Keratinocyte (primary cell): ENCODE measurements at places on chromosomes 4 and X. TPM values are rescaled to one million over a fixed set of nuclear protein-coding genes. Genes with fewer than 3 reads are reported as not detected.
A peak's percentile ranks its signal among the peaks of the same experiment; 100 is the strongest.

F8 gene
- 1.0 to 1.5 TPM (median 1.3 TPM) in 3 replicates for polyA plus RNA-seq

SMR3B gene
- polyA plus RNA-seq = not detected in 3 replicates

TIGD4 gene
- 0.10 to 0.21 TPM (median 0.12 TPM) in 3 replicates for polyA plus RNA-seq

MEPE gene
- polyA plus RNA-seq = not detected in 3 replicates

MAGEB2 gene
- not detected in 3 replicates for polyA plus RNA-seq

GRCh38 chr4:3851881-3852280 lies 85.7 kb downstream of the ADRA2C start:
- DNase-seq = no peak

DNA sequence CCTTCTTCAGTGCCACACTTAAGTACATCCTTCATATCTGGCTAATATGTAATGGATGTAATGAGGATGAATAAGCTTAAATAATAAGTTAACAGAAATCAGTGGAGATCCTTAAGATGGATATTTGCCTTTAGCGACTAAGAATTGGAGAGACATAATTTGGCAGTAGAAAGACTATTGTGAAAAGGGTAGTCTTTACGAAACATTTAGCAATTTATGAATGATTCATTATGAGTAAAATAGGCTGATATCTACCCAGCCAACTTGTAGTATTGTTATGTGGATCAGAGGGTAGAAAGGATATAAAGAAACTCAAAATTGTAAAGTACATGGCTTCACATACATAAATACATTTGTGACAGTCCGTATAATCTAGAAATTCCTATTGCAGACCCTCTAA lies 2371.8 kb downstream of the PCDH7 start:
- no peak for DNase-seq

DNA sequence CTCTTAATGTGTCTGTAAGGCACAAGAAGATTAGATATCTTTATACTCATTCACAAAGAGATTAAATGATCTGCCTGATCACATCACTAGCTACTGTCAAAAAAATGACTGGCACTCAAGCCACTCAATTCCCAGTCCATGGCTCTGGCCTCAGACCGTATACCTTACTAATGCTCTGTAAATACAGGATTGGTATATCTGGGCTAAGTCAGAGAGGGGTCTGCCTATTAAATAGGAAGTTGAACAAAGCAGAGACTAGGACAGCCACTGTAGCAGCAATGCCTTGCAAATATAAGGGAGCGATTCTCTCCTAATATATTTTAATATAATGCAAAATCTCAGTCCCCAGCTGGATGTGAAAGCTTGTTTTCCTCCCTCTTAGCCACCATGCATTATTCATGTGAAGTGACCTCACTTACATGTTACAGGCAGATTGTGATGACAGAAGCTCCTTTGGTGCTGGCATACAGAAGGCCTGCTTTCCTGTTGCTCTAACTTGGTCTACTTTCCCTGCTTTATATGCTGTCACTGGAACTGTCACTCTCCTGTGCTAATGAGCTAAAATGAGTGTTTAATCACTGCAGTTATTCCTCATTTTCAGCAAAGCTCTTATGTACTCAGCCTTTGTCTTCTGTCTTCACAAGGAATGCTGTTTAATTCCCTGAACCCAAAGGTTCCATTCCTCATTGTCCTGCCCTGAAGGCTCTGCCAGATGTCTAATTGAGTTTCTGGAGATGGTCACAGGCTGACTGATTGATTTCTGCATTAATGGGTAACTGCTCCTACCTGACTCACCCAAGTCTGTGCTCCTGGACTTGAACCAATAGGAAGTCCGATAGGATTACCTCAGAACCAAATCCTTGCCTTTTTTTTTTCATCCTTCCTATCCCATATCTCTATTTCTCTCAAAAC lies 578.2 kb downstream of the KLHL13 start:
- no peak for DNase-seq

- DNase-seq = no peak
These were observed 62.9 kb downstream of the ELOVL6 start for GRCh38 chr4:110135523-110135922.

DNA sequence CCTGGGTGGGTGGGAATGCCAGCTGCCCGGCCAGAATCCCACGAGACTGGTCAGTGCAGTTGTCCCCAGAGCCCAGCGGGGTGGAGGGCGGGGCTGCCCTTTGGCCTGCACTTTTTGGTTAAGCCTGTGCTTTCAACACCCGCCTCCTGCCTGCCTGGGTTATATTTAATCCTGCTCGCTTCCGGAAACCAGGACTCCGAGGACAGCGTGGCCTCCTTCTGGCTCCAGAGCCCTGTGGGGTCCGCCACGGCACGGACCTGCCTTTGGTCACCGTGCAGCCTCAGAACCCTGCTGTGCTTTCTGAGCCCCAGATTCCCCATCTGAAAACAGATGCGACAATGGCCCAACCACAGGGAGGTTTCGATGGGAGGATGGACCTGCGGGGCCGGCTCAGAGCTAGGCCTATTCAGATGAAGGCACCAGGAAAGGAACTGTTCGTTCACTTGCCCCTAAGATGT lies 29.4 kb upstream of the KIAA0232 start:
- no peak for DNase-seq

GRCh38 chr4:94559351-94559806 lies 107.6 kb downstream of the PDLIM5 start:
- no peak for DNase-seq

DNA sequence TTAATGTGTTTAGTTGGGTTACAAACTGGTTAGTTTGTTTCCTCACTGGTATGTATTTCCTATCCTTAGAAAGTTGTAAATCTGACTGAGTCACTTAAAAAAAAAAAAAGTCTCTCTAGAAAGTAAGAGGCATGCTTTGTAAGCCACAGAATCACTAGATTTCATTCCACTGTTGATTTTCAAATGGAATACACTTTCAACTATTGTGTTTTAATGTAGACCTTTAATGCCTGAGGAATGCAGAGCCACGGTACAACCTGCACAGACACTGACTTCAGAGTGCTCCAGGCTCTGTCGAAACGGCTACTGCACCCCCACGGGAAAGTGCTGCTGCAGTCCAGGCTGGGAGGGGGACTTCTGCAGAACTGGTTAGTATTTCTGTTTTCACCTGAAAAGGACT lies 88.6 kb downstream of the HHIP start:
- peak; percentile 36 for DNase-seq

DNA sequence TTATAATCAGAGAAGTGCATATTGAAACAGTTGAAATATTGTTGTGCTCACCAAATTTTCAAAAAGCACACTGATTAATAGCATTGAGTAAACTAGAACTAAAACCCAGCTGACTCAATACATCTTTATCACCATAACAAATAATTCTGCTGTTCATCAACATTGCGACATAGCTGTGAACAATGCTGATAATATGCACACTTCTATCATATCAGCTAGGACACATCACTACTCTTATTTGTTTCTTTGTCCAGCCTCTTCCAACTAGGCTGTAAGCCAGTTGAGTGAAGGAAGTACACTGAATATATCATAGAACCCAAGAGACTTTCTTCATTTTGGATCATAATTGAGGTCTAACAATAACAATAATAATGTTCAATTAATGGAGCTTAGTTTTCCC lies 349.7 kb downstream of the IQCM start:
- DNase-seq = peak; percentile 2

- DNase-seq = no peak
These were observed 2.3 kb upstream of the SLBP start for GRCh38 chr4:1714303-1715001.

DNA sequence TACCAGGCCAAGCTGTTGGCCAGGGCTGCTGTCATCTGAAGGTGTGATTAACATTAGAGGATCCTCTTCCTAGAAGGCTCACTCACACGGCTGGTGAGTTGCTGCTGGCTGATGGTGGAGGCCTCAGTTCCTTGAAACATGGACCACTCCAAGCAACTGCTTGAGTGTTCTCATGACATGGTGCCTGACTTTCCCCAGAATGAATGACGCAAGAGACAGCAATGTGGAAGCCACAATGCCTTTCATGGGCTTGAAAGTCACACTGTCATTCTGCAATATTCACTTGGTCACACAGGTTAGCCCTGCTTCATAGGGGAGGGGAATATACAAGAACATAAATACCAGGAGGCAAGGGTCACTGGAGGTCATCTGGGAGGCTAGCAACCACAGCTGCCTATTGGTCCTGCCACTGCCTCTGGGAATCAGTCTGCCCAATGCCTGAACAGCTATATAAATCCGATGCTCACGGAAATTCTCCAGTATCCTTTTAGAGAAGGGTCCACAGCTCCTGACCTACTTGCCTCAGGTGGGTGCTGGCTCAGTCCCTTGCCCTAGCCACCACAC lies 97.1 kb upstream of the MAML3 start:
- no peak for DNase-seq

GRCh38 chrX:14497184-14497666 lies 32.1 kb upstream of the GLRA2 start:
- DNase-seq = no peak

GRCh38 chrX:101485212-101485949 lies at the start of gene ARMCX4:
Gene ARMCX4, plus strand, starts transcription at chrX:101485456. Its CDS starts 3,134 bp downstream, at chrX:101488590.
- DNase-seq = no peak

DNA sequence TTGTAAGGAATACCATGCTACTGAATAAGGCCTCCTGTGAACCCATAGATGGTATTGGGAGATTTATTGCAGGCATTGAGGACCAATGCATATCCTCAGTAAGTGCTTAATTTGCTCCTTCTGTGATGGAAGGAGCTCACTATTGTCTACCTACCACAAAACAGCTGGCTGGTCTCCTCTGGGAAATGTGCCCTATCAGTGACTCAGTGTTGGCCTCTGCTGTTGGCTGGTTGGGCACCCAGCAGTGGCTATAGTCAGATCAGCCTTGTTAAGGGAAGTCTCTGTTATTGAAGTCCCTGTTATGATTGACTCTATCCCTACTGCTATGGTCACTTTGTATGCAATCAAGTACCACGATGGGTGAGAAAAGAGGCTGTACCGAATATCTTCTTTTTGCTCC lies 27.5 kb upstream of the OTUD4 start:
- DNase-seq = no peak

- no peak for DNase-seq
These were observed 51.3 kb downstream of the BLTP1 start for GRCh38 chr4:122203407-122203806.

DNA sequence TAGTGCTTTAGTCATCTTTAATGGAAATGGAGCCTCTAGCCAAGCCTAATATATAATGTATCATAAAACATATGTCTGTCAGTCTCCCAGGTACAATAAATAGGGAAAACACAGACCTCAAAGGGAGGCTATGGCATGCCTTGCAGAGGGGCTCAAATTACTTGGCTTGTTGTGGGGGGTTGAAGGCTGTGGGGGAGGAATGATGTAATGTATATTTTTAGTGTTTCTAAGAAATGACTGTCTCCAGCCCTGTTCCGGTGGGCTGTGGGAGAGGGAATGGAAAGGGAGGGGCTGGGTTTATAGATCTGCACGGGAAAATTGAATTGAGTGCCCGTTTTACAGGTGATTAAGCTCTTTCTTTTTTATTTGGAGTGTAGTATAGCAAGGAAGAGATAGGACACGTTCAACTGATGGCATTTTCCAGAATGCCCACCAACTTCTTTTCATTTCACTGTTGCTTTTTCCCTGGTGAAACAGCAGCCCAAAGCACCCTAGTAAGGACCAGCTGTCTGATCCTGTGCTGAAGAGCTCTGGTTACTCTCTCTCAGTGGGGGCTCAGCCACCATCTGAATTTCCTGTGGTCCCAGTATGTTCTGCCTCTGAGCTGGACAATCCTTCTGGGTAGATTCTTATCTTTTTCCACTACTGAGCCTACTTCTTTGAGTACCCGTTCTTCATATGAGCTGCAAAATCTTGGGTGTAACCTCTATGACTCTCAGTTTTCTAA lies 220.7 kb upstream of the CASK start:
- no peak for DNase-seq

DNA sequence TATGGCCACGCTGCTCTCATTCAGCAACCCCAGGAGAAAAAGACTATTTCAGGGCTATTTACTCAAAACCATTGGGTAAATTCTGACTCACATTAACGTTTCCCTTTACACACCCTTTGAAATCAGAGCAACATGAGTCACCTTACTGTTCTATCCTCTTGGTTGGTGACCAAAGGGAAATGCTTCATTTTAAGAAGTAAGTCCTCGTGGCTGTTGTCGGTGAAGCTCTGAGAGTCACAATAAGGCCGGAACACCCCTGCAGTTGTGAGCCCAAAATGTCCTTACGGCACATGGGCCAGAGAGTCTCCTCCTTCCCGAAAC lies 56.3 kb upstream of the SPRY1 start:
- no peak for DNase-seq

DNA sequence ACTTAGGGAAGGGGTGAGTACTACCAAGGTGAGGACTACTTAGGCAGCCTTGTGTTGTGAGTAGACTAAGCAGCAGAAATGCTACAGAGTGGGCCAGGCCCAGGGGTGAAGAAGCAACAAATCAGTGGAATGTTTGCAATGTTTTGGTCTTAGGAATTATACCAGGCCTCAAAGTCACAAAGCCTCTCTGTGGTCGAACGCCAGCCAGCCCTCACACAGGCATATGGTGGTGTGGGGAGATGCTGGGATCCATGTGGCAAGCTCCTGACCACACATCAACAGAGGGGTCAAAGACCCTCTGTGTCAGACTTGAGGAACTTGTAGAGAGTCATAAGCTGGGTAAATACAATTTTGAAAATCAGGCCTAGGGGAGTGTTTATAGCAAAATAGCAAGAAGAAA lies 153.8 kb upstream of the KLF3 start:
- no peak for DNase-seq

DNA sequence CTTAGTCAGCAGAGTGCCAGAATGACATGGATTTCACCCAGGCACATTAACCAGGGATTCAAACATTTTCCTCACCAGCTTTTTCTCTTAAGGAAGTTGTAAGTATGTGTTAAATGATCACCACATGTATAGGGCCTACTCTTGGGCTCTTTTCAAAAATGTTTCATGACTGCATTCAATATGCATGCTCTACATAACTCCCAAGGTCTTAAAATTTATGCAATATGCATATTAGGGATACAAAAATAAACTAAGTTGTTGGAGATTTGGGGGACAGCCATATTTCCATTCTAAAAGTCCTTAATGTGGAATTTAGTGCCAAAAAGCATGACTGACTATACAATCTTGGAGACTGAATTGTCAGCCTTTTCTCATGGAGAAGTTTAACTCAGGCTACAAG lies 25.0 kb upstream of the TRPC5OS start:
- DNase-seq = no peak

GRCh38 chr4:66556651-66557278 lies 886.5 kb upstream of the EPHA5 start:
- DNase-seq = no peak

DNA sequence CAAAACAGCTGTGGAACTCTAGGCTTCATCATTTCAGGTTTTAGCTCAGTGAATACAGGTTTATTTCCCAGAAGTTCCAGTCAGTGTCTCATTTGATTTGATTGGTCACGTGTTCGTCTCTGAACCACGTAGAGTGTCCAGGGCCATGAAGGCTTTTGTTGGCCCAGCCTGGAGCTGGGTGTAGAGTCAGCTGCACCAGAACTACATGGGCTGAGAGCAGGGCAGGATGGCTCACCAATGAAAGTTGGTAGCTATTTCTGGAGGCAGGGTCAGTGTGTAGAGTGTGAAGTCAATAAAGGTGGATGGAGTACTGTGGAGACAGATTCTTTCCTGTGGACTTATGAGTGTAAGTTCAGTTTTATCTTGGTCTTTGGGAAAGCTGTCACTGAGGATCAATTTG lies 43.0 kb upstream of the IGFBP7 start:
- no peak for DNase-seq
